ENCODE measurements at places on chromosomes 5 and 9.

DNA sequence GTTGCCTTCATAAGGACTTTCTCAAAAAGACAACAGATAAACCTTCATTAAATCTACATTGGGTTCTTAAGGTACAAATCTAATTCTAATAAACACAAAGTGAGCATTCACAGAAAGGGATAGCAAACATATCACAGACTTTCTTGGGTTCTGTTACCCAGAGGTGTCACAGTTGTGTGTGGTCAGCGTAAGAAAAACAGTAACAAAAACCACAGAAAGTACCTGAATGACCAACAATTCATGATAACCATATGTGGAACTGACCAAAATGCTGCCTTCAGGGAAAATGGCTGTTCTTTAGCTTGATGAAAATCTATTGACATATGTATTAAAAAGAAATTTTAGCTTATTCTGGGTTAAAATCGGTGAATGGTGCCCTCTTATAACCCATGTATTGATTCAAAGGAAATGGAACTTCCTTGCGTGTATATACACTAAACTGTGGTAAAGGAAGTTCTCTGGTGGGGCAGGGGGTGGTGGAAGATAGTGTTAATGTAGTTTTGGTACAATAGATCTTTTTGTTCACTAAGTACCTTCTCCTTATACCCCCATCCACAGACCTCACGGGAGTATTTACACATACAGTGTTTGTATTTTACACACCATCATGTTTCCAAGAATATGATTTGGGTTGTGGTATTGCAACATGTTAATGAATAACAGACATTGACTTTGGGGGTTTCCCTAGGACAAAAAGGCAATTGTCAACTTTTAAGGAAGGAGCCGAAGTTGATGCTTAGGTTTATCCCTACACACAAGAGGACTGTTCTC lies 152.5 kb downstream of the APBA1 start:
- no peak for DNase-seq

DNA sequence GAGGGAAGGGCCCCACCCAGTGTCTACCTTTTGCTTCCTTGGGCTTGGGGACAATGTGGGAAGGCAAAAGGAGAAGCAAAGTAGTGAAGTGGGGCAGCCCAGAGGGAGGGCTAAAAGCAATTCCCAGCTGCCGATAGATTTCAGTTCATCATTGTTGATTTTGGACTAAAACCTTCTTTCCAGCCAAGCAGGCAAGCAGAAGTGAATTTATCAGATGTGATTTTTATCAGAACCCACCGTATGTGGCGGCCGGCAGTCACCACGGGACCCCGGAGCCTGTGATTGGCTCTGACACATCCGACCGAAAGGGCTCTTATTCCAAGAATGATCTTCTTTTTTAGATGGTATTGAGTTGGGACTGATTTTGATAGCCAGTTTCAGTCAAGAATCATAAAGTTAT lies 559.9 kb downstream of the PSAT1 start:
- DNase-seq = no peak

- DNase-seq = no peak
These were observed 74.4 kb downstream of the GLIS3 start for GRCh38 chr9:4225291-4226028.

GRCh38 chr5:144547098-144547499 lies 376.4 kb downstream of the KCTD16 start:
- DNase-seq = no peak

GRCh38 chr9:25681266-25681665 lies 3.0 kb upstream of the TUSC1 start:
- no peak for DNase-seq

DNA sequence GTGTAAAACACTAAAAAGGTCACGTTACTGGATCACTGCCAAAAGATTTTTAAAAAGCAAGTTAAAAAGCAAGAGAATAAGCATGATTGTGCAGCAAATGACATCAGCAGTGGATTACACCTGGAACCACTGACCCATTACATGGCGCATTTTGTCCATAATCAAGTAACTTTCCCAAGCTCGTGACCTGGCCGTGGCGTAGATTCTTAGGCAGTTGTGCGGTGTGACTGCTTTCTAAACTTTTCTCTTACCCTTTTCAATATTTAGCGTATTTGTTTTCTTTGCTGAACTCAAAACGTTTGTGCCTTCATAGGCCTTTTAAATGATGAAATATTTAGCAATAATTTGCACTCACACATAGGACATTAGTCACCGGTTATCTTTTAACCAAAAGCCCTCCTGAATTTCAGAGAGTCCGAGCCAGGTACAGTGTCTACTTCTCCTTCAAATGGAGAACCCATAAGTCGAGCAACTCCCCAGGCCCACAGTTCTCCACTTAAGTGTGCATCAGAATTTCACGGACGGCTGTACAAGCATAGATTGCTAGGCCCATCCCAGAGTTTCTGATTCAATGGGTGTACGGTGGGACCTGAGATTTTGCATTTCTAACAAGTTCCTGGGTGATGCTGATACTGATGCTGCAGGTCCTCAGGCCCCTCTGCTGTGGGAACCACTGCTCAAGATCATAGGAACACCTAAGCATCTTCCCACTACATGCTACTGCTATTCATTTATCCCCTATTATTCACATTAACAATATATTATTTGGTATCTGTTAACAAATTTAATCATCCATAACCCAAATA lies 144.4 kb downstream of the GLIS3 start:
- DNase-seq = no peak

DNA sequence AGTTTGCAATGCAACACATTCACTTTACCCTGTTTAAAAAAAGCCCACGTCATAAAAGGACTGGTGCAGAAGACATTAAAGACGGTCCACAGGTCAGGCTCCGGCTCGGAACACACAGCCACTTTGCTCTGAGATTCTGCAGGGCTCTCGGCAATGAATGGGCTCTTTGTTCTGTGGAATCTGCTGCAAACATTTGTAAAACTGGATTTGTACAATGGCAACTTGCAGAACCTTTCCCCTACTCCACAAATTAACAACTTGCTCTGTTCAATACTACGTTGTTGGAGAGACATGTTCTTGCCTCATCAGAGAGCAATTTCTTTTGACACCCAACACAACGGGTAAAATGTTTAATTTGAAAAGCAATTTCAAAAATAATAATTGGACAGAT lies 13.0 kb upstream of the NR5A1 start:
- DNase-seq = no peak

GRCh38 chr5:178238711-178239592 lies 6.3 kb upstream of the PHYKPL start:
- DNase-seq = no peak

GRCh38 chr9:95086564-95086955 lies 230.9 kb downstream of the FANCC start:
- no peak for DNase-seq

DNA sequence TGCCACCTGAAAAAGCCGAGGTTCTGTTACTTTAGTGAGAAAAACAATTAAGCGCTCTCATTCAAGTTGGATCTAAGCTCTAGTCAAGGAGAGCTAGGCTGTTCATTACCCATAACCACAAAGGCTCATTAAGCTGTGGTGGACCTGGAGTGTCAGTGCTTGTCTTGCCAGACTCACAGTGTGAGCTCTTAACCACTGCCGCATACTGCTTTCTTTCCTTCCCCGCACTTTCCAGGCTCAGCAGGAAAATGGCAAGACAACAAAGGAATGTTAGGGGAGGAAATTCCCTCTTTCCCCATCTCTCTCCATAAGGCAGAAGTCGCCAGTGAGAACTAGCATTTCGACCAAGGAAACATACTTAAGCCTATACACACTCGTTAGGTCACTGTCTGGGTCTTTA lies 467.3 kb downstream of the ENC1 start:
- no peak for DNase-seq

DNA sequence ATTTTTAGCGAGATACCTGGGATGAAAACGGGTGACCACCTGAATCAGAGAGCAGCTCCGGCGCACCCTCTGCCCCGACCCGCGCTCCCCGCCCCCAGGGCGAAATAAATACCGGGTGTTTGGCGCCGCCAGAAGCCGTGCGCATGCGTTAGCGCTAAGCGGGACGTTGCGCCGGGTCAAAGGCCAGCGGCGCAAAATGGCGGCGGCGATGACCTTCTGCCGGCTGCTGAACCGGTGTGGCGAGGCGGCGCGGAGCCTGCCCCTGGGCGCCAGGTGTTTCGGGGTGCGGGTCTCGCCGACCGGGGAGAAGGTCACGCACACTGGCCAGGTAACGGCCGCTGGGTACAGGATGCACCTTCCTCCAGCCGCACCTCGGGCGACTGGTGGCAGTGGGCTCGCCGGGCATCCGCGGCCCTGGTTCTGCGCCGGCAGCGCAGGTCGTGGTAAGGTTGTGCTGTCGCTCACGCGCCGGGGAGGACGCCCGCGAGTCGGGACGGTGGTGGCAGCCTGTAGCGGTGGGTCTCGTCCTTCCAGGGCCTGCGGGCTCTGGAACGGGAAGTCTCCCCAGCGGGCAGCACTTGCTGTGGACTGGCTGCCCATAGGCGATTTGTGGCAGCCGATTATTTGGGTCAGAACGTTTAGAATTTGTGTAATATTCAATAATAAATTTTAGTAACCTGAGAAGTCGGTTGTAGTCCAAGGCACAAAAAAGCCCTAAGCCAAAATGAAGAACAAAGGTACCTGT lies at the start of gene NDUFS6:
Gene NDUFS6, plus strand, starts transcription at position 186 of the 745 bp plus-strand sequence. Its CDS starts 11 bp downstream, at position 197.
- DNase-seq = peak; percentile 83

- DNase-seq = no peak
These were observed 376.2 kb upstream of the GRAMD2B start for GRCh38 chr5:126046846-126047571.

DNA sequence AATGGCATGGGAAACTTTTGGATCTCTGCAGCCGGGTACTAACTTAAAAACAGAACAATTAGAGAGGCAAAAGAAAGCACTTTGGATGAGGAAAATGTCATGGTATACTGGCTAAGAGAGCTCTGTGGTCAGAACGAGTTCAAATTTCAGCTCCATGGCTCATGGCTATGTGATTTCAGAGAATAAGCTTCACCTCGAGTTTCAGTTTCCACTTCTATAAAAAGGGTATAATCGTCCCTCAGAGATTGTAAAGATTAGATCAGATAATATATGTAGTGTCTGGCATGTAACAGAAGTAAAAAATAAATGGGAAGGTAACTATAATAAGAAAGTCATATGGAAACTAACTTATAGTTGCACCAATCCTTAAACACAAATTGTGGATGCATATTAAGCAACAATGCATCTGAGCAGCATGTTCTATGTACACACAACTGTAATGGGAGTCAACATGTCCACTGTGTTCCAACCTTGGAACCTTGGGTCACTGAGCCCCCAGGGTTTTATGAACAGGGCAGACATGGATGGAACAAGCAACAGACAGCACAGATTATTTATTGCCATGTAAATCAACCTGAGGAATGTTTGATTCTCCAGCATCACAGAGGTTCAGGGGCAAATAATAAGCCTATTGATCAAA lies 145.4 kb downstream of the MAPKAP1 start:
- DNase-seq = no peak

- no peak for DNase-seq
These were observed 232.6 kb downstream of the EPB41L4A start for GRCh38 chr5:112186401-112186990.

GRCh38 chr9:87497604-87498045 lies at the start of gene DAPK1:
DAPK1 (plus strand) TSS chr9:87497867; CDS start chr9:87499078, 1,211 bp downstream.
- peak; percentile 10 for DNase-seq

DNA sequence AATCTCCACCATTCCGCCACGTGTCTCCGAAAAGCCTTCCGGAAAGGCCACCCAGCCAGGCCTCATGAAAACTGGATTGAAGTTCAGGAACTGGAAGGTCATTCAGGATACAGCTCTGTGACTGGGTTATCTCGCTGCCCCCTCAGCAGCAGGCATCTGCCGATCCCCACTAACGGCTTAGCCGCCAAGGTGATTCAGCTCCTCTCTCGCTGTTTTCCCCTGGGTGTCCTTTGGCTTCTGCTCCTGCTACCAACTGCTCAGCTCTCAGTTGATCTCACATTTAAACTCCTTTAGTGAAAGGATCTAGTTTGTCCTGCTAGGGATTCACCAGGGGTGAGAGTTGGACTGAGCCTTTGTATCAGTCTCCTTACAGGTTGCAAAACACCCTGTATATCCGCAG lies 2.2 kb upstream of the GDNF start:
- DNase-seq = no peak

DNA sequence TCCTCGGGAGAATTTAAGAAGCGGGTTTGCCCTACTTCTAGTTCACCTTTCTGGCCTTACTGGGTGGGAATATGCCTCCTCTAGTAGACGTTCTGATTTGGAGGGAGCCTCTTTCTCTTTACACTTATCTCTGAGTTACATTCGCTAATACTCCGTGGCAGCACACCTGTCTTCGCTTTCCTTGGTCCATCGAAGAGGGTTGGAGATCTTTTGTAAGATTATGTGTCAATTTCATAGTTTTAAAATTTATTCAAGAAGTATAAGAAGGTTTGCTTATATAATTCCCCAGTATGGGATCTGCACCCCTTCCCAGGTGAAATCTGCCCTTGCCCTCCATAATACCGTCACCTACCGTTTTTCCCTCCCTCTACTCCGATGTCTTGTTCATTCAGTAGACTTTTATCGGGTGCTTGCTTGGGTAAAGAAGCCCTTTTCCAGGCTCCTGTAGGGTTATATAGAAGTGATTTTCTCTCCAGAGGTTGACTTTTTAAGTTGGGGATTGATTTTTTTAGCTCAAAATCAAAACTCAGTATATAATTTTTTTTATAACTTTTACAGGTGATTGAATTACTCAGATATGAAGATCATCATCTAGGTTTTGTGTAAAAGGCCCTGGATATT lies 1.1 kb downstream of the GPBP1 start:
- no peak for DNase-seq

DNA sequence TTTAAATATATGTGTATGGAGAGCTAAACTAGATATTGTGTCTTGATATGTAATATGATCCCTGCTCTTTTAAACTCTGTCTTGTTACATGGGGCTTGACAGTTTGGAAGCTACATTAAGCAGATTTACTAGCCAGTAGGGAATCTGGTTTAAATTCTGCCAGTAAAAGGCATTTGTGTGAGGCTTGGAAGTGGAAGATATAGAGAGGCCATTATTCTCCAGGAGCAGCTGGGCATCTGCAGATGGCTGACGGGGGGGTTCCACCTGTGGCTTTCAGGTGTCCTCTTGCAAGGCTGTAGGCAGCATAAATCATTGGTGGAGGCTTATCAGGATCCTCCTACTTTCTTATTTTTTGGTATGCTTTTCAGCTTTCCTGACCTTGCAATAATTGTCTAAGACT lies 179.1 kb upstream of the FBXL7 start:
- DNase-seq = no peak

GRCh38 chr5:160315968-160316367 lies 3.6 kb upstream of the CCNJL start:
- no peak for DNase-seq

GRCh38 chr9:122122903-122123632 lies 30.0 kb upstream of the TTLL11 start:
- DNase-seq = peak; percentile 74

GRCh38 chr5:36573438-36573837 lies 33.0 kb upstream of the SLC1A3 start:
- no peak for DNase-seq

- DNase-seq = no peak
These were observed 137.5 kb downstream of the CDK5RAP2 start for GRCh38 chr9:120442308-120442995.

DNA sequence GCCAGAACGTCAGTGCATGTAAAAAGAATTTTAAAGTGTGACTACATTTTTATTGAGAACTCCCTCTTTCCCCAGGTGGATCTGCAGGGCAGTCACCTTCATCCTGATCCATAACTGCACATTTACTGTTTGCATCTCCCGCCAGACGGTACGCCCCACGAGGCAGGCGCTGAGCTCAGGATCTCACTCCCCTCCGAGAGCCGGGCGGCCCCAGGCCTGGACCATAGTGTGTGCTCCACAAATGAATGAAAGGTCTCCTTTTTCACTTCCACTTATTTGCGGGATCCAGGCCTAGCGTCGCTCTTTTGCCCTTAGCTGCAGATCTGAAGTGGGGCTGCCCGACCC lies 378 bp downstream of the DROSHA start:
- DNase-seq = peak; percentile 26

All from stimulated activated CD4-positive, alpha-beta T cell treated with anti-CD3 and anti-CD28 coated beads, Interleukin-4, amount 100 ng/mL, for 1 hour (primary cell).